ENCODE measurements at places on chromosomes 6 and 20.

DNA sequence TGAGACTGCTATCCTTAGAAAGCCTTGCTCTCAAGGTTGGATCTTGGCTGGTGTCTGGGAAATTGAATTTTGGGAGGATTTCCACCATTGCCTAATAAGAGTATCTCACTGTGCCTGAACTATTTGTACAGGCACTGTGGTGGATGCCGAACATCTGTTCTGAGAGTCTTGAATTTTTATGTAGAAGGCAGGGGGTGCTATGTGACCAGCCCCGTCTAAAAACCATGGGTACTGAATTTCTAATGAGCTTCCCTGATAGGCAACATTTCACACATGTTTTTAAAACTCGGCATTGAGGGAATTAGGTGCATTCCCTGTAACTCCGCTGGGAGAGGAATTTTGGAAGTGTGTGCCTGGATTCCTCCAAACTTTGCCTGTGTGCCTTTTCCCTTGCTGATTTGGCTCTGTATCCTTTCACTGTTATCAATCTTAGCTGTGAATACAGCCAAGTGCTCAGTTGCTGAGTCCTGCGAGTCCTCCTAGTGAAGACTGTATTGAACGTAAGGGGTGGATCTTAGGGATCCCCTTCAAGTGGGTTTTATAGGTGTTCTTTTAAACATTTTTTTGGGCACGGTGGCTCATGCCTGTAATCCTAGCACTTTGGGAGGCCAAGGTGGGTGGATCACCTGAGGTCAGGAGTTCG is 27.6 kb upstream of the SCAF8 start:
- no peak for DNase-seq

DNA sequence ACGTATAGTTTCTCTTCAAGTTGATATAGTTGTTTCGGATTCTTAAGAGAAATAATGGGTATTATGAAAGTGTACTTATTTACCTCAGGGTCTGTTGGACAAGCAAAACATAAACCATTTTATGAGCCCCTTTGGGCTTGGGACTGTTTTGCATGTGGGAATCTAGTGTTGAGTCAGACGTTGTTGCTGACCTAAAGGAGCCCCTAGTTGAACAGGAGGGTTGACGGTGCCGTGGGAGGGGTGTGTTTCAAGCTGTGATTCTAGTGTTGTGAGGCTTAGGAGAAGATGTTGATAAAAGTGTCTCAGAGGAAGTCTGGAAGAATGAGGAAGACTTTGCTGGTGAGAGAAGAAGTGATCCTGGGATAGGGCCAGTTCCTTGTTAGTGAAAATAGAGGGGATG is 140.0 kb downstream of the ARID1B start:
- no peak for DNase-seq

- DNase-seq = no peak
These were observed 16.8 kb upstream of the RHAG start for GRCh38 chr6:49653438-49653837.

DNA sequence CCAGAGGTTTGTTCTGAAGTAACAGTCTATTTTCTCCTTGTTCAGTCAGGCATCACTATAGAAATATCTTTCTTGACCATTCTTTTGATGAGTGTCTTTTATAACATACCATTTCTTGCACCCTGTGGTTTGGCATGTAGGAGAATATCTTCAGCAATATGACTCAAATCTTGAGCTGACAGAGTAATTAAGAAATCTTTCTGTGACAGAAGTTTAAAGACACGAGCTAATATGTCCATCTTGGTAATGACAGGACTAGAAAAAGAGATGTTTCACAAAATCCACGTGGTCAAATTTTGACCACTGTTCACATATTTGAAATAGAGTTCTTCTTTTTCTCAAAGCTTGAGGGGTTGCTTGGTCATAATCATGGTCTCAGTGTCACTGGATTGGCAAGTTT is 149.9 kb downstream of the MYB start:
- no peak for DNase-seq

- DNase-seq = no peak
These were observed 4.1 kb upstream of the PREX1 start for GRCh38 chr20:48831718-48832404.

- no peak for DNase-seq
These were observed 18.3 kb downstream of the C20orf173 start for GRCh38 chr20:35510951-35511735.

Measured in hematopoietic multipotent progenitor cell treated with erythropoietin and hydrocortisone succinate and interleukin-3 and kit ligand, for 15 days (in vitro differentiated cells).